ENCODE measurements at places on chromosomes 12 and 14.
A peak's percentile ranks its signal among the peaks of the same experiment; 100 is the strongest.

DNA sequence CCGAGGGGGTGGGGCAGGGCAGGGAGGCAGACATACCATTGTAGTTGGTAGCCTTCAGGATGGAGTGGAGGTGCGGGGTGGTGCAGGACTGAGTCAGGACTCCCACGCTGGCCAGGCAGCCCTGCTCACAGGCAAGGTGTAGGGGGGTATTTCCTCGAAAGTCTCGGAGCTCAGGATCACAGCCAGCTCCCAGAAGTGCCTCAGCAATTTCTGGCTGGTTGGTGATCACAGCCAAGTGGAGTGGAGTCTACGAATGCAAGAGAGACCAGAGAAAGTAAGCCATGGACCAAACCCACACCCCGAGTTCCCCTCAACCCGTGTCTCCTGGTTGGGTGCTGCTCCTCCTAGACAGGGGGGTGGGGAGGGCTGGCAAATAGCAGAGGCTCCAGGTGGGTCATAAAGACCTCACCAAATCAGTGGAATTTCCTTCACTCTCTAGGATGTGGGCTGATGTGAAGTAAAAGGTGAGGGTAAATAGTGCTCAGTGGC lies 1.4 kb downstream of the NFKBIA start:
- no peak for DNase-seq

DNA sequence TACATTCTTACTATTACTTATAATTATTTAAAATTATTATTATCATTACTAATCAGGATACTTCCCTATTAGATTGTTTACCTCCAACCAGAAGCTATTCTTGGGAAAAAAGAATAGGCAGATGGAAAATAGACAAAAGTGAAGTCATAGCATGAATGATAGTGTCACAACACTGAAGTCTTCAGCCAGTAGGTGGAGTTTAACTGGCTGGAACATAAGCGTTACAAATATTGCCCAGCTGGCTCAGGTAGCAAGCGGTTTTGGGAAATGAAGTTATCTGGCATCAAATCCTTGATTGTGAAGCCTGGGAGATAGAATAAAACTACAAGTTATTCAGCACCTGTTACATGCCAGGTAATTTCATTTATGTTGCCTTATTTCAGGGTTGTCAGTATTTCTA lies 762.9 kb downstream of the C12orf50 start:
- DNase-seq = no peak

DNA sequence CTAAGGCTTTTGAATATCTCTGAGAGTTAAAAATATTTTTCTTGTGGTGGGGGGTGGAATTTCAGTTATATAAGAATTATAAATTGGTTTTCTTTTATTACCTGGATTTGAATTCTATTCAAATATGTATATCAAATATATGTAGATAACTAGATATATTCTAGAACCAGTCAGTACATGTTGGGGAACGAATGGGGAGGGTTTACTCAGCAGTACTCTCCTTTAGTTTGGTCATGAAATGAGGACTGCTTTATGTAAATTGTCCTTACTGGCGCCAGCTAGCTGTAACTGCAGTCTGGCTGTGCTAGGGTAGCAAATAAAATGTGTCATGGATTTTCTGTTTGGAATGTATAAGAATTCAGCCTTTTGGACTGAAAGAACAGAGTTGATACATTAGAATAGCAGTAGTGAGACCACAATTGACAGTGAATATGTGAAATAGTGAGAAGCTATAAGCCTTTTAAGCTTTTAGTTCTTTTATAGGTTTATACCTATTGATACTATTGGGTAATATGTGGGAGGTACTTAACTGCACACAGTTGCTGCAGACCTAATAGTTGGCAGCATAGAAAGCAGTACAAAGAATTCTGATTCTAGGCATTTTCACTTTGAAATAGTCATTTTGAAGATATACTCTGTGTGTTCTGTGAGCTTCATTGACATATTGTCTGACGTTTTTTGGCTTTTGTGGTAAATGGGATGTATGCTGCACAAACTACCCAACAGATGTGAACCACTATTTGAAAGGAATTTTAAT lies 29.0 kb downstream of the ATF7IP start:
- DNase-seq = peak; percentile 78

GRCh38 chr14:34682787-34683321 lies 31.5 kb downstream of the CFL2 start:
- DNase-seq = no peak

DNA sequence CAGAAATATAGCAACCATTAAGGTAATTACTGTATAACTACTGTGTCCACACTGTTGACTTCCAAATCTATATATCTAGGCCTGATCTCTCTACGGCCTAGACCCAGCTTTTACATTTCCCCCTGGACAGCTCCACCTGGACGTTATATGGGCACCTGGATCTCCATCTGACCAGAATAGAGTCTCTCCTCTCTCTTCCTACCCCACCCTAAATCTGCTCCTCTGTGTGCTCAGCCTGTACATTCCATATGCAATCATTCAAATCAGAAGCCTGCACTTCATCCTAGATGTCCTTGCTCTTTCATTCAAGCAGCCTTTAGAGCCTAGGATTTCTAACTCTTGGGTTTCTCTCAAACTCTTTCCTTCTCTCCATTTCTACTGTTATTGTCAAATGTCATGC lies 255.0 kb downstream of the PAX9 start:
- no peak for DNase-seq

DNA sequence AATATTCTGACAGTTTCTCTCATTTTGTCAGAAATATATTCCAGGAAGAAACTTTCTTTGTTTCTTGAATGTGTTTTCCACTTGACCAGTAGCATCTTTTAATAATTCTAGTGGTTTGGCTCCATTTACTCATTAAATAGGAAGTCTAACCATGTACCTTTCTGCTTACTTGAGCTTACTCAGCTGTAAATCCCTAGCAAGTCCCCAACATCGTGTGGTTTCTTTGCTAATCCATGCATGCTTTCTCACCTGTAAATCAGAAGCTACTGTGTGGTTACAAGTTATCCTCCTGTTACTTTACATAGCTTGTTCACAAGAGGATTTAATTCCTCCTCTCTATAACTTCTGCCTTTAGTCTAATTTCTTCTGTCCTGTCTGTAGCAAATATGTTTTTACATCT lies 227.7 kb downstream of the FSCB start:
- no peak for DNase-seq

- no peak for DNase-seq
Observed at GRCh38 chr12:2614341-2614740, 180.4 kb upstream of the FKBP4 start.

DNA sequence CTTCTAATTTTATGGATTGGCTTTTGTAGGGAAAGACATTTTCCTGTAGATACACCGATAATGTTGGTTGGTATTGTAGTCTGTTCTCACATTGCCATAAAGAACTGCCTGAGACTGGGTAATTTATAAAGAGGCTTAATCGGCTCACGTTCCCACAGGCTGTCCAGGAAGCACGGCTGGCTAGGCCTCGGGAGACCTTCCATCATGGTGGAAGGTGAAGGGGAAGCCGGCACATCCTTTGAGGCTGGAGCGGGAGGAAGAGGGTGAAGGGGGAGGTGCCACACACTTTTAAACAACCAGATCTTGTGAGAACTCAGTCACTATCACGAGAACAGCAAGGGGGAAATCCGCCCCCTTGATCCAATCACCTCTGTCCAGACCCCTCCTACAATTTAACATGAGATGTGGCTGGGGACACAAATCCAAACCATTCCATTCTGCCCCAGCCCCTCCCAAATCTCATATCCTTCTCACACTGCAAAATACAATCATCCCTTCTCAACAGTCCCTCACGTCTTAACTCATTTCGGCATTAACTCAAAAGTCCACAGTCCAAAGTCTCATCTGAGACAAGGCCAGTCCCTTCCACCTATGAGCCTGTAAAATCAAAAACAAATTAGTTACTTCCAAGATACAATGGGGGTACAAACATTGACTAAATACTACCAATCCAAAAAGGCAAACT lies 66.7 kb upstream of the EIF5 start:
- DNase-seq = no peak

- DNase-seq = no peak
Observed at GRCh38 chr12:46408441-46408840, 35.9 kb upstream of the SLC38A2 start.

GRCh38 chr14:99270458-99271220 lies 1.4 kb downstream of the BCL11B start:
- DNase-seq = no peak

- DNase-seq = no peak
Observed at GRCh38 chr12:92075425-92075914, 70.2 kb downstream of the BTG1 start.

DNA sequence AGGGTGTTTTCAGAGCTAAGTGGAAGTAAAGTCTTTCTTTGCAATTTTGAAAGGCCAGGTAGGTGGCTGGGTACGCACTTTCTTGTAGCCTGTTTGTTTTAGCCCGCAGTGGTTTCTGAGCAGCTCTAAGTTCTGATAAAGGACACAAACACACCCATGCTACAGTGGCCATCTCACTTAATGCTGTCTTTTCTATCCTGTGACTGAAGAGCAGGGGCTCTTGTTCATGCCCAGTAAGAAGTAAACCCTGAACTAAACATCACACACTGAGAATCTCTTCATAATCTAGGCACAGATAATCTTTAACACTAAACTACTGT lies 427.2 kb downstream of the RAD51B start:
- DNase-seq = no peak

Data from AML-193 (cell line).